ENCODE measurements at places on chromosomes 1 and 21.

- peak; percentile 47 for DNase-seq
Measured at GRCh38 chr1:24743404-24744211, 1.6 kb upstream of the CLIC4 start.

DNA sequence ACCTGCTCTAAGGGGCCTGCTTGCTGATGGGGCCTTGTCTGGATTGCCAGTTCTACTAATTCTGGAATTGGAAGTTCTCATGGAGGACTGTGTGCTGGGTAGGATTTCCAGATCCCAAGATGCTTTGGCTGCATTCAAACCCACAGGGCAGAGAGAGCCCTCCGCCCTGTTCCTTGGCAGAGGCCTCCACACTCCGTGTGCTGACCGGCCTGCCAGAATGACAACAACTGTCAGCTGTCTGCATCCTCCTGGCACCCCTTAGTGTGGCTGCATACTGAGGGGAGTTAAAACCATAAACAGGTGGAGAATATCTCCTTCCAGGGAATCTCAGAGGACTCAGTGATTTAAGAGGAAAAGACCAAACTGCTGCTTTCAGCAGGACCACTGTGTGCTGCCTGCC, 60.7 kb downstream of the ADARB1 start:
- no peak for DNase-seq

DNA sequence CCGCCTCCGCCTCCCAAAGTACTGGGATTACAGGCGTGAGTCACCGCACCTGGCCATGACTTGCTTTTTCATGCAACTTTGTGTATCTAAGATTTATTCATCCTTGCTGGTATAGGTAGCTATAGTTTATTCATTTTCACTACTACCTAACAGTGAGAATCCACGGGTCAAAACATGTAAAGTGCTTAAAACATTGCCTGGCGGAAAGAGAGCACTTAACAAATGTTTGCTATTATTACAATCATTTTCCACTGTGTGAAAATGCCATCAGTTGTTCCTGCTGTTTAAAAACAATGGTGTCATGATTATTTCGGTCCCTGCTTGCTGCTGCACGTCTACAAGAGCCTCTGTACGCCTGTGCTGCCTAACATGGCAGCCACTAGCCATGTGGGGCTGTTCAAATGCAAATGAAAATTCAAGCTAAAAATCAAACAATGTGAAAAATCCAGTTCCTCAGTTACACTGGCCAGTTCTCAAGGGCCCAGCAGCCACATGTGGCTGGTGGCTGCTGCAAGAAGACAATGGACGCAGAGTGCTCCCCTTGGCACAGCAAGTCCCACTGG, 65.1 kb downstream of the CLSTN1 start:
- no peak for DNase-seq

- no peak for DNase-seq
Measured at GRCh38 chr1:39524171-39524570, 32.7 kb downstream of the BMP8A start.

GRCh38 chr1:164961715-164962114, 394.8 kb downstream of the LMX1A start:
- DNase-seq = no peak

- no peak for DNase-seq
Measured at GRCh38 chr1:55209247-55209646, 5.9 kb downstream of the USP24 start.

DNA sequence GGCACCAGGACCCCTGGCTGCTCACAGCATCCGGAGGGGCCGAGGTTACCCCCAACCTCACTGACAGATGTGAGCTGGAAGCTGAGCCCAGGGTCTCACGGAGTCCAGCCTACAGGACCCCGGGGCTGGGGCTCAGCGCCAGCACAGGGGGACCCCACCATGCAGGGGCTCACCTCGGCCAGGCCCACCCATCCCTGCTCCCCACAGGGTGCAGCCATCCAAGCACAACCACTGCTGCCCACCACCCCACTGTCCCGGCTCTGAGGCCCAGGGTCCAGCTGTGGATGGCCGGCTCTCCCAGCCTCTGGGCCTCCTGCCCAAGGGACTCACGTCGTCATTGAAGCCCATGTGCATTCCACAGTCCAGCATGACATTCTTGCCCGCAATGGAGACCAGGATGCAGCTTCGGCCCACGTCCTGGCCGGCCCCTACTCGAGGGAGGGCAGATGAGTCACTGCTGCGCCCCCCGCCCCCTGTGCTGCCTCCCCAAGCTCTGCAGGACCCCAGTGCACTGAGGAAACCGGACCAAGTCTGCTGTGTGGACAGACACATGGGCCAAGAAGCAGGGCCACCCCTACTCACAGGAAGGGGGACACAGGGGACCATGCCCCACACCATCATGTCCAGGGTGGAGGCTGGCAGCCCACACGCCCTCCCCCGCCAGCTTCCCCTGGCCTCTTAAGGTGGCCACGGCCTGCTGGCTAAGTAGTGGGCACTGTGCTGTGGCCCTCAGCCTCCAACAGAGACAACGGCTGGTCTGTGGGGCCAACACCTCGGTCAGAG, 3.6 kb downstream of the INTS11 start:
- DNase-seq = no peak

- DNase-seq = no peak
Measured at GRCh38 chr1:245894843-245895242, 612.2 kb downstream of the SMYD3 start.

- no peak for DNase-seq
Measured at GRCh38 chr1:43366179-43366578, 1.6 kb downstream of the ELOVL1 start.

GRCh38 chr1:110645211-110645610, 29.5 kb downstream of the KCNA3 start:
- no peak for DNase-seq

DNA sequence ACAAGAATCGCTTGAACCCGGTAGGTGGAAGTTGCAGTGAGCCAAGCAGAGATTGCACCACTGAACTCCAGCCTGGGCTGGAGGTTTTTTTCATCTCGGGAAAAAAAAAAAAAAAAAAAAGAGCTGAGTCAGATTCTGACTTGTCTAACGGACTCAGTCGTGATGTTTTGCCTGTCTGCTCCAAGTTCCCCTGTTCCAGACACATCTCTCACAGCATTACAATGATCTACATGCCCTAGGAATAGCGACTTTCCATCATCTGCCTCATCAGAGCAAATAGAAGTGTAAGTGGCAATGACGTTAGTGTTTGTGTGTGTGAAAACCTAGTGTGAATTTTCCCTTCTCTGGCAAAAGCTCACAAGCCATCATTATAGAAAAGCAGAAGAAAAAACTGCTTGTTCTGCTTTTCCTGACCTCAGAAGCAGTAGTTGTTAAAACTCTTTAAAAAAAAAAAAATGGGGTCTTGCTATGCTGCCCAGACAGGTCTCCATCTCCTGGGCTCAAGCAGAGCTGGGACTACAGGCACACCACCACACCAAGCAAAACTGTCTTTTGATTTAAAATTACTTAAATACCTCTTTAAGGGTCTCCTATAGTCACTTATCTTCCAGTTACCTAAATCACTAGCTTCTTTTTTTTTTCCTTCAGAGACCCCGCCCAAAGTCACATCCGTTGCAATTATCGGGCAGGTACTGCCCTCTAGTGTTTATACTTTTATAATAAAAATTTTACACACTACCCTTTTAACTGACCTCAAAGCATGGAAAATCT, 37.3 kb downstream of the PLEKHO1 start:
- peak; percentile 66 for DNase-seq

- DNase-seq = no peak
Measured at GRCh38 chr1:33655496-33655895, 183.1 kb downstream of the ZSCAN20 start.

DNA sequence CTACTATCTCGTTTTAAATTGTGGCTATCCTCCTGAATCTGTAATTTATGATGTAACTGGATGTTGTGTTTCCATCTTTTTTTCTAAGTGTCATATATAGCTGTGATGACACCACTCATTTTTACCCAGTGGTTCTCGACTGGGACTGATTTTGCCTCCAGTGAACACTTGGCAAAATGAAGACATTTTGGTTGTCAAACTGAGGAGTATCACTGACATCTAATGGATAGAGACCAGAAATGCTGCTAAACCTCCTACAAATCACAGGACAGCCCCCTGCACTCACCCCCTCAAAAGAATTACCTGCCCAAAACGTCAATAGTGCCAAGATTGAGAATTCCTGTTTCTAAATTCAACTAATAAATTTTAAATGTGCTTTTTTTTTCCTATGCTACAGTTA, 1.9 kb downstream of the TRMT13 start:
- DNase-seq = no peak

- DNase-seq = peak; percentile 52
Measured at GRCh38 chr1:180040034-180040433, 85.4 kb downstream of the CEP350 start.

DNA sequence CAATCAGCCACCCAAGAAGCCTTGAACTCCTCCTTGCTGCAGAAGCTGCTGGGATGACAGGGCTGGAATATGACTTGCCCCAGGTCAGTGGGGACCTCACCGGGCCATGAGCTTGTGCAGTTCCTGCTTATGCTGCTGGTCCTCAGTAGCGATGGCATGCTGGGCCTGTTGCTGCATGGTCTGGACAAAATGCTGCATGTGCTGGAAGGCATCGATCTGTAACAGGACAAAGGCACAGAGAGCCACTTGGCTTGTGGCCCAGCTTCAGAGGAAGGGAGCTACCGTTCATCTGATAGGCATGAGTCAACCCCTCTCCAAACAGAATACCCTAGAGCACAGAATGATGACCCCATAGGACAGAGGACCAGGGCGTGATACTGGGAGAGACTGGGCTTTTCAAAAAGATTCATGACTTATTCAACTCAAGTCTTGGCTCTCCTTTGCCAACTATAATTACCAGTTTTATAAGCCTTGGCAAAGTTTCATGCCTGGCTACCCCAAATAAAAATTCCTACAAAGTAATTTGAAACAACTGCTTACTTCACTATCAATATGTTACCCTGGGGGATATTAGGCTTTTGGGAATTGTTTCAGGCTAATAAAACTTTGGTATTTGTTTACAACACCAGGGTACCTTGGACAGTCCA, 34.7 kb upstream of the EXOSC10 start:
- DNase-seq = no peak

DNA sequence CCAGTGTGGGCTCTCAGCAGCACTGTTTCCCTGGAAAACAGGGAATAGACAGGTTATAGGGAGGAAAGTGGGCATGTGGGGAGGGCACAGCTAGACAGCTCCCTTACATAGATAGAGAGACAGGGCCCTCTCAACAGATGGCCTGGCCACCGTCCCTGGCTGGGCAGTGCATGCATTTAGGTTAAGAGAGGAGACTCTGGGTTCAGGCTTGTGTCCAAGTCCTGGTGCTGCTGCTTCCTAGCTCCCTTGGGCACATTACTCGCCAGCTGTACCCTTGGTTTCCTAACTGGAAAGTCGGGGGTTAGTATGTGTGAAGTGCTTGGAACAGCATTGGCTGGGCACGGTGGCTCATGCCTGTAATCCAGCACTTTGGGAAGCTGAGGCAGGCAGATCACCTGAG, 9.1 kb downstream of the PLOD1 start:
- no peak for DNase-seq

- DNase-seq = no peak
Measured at GRCh38 chr1:193109619-193110018, 4.4 kb upstream of the GLRX2 start.

DNA sequence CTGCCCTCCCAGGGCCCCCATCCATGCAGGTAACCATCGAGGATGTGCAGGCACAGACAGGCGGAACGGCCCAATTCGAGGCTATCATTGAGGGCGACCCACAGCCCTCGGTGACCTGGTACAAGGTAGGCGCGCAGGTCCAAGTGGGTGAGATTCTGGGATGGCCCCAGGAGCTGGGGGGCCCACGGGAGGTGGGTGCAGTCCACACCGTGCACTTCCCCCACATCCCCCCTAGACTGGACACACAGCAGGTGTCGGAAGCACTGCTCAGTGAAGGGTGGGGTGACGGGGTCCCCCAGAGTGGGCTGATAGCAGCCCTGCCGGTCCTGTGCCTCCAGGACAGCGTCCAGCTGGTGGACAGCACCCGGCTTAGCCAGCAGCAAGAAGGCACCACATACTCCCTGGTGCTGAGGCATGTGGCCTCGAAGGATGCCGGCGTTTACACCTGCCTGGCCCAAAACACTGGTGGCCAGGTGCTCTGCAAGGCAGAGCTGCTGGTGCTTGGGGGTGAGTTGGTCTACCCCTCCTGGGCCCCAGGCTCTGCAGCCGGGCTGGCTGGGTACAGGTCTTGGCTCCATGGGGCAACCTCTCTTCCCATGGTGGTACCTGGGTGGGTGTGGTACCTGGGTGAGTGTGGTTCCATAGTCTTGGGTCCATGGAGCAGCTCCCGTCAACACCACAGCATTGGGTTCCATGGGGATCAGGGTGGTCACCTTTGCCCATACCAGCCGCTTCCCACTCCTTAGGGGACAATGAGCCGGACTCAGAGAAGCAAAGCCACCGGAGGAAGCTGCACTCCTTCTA, 40.4 kb downstream of the TRIM11 start:
- DNase-seq = no peak

DNA sequence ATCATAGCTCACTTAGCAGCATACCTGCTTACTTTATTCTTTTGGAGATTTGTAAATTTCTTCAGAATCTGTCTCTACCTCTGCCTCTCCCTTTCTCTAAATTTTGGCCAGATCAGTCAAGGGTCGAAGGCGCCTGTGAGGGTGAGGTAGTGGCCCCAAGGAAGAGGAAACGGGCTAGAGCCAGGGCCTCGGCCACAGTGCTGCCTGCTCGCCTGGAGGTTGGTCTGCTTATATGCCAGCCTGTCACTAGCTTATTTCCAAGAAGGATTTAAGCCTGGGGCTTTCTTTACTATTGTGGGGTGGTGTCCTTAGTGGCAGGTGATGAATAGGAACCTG, 19.6 kb downstream of the PEX14 start:
- no peak for DNase-seq

GRCh38 chr1:55504306-55504731, 289.2 kb upstream of the USP24 start:
- no peak for DNase-seq

Measured in AG20443 (cell line).